ENCODE measurements at places on chromosomes 5 and 9.

GRCh38 chr9:35318741-35319140, 156.9 kb downstream of the UNC13B start:
- DNase-seq: no peak

GRCh38 chr5:133460172-133460758, 152.1 kb downstream of the FSTL4 start:
- no peak for DNase-seq

GRCh38 chr5:59616413-59616812, 277.1 kb downstream of the PDE4D start:
- DNase-seq: no peak

DNA sequence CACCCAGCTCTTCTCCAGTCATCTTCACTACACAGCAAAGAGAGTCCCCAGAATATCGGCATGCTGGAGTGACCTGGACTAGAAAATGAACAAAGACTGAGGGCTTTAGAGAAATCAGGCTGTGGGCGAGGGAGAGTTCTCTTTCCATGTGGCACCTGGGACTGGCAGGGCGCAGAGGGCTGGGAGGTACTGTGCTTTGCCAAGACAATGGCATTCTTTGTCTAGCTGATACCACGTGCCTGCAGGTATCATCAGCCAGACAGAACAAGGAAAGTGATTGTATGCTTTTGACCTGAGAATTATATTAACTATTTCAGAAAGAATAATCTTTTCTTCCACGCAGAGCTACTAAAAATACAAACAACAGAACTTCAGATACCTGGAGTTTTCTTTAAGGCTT, 30.5 kb downstream of the DDX31 start:
- no peak for DNase-seq

GRCh38 chr5:40428126-40428525, 251.6 kb upstream of the PTGER4 start:
- DNase-seq: no peak

DNA sequence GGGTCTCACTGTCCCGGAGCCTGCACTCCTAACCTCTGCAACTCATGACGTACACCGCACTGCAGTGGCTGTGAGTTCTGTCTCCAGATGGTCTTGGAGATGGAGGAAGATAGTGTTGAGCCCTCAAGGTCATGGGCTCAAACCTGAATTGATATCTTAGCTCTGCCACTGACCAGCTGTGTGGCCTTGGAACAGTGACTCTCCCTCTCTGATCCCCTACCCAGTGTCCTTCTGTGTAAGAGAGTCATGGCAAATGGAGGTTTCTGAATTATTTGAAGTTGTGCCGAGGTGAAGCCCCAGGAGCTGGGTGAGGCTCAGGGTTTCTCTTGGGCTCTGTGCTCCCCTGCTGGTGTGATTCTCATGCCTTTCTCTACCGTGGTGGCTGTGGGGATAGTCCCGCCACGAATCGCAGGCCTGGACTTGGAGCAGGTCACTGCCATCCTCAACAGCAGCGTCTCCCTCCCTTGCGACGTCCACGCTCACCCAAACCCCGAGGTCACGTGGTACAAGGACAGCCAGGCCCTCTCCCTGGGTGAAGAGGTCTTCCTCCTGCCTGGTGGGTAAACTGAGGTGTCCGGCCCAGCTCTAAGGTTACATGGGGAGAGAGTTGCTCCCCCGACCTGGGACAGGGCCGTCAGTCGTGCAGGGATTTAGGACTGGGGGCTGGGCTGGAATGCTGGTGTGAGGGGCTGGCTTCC, 60.6 kb upstream of the ASS1 start:
- no peak for DNase-seq

DNA sequence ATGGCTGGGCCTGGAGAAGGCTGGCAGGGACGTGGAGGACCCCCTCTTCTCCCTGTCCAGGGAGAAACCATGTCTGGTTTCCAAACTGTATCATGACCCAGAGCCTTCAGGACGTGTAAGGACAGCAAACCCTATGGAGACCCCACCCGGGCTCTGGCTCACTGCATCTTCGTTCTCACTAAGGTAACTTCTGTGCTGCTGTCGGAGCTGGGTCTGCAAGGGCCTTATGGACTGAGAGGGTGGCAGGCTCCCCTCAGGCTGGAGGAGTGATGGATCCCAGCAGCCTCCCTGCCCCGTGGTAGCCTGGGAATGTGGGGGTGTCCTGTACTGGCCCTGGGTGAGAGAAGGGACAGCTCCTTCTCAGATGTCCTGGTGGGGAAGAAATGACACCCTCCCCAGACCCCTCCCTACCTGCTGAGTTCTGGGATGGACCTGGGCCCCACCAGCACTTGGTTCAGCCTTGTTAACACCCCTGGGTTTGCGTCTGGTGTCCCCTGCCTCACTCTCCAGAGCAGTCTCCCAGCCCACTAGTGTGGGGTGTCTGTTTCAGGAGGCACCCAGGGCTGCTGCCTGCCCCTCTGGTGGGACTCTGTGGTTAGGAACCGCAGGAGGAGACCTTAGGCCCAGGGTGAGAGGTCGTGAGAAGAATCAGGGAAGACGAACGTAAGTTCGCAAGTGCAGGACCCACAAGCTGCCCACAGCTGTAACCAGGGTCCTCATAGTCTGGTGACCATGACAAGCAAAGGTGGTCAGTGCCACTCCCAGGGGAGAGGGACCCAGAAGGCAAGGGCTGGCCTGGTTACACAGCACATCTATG, 6.6 kb downstream of the SPATA31E1 start:
- DNase-seq: no peak

- no peak for DNase-seq
Measured at GRCh38 chr9:83962165-83962564, 17.9 kb downstream of the HNRNPK start.

GRCh38 chr9:33439731-33440130, 7.7 kb downstream of the AQP3 start:
- no peak for DNase-seq

DNA sequence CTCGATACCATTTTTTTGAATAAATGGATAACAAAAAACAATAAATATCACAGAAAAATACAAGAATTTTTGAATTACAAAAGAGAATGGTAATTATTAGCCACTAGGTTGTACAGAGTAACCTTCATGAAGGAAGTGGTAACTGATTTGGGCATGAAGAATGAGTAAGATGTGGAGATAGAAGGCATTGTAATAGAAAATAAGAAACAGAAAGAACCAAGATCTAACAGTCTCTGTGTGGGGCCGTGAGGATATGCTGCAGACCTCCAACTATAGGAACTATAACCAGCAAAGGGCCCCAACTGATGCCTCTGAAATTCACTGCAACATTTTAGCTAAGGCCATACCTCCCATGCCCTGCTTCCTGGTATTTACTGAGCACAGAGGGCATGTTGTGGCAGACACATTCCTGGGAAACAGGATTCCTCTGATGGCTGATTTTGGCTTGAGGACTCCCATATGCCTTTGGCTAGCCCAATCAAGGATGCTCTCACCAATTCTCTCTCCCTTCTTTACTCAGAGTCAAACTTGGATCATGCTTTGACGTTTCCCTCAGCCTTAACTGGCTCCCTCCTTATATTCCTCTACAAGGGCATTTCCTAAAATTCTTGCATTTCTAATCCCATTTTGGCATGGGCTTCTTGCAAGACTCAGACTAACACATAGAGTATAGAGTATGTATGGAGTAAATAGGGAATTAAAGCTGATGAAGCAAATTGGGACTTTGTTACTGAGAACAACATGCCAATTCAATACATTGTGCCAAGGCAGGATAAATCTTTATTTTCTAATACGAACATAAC, 208.9 kb downstream of the PDE4D start:
- DNase-seq: no peak

DNA sequence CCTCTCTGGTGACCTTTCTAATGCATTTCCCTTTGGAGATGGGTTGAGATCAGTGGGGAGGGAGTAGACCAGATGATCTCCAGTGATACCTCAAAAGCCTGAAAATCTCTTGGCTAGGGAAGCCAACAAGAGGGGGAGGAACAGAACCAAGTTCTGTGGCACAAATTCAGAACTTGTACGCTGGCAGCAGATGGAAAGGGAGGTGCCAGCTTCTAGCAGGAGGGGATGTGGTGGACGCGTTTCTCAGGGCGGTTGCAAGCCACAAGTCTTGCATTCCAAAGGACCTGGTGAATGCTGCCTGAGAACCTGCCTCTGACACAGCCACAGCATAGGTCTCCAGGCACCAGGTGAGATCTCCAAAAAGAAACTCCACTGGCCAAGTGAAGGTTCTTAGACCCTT, 13.4 kb downstream of the SLIT3 start:
- no peak for DNase-seq

DNA sequence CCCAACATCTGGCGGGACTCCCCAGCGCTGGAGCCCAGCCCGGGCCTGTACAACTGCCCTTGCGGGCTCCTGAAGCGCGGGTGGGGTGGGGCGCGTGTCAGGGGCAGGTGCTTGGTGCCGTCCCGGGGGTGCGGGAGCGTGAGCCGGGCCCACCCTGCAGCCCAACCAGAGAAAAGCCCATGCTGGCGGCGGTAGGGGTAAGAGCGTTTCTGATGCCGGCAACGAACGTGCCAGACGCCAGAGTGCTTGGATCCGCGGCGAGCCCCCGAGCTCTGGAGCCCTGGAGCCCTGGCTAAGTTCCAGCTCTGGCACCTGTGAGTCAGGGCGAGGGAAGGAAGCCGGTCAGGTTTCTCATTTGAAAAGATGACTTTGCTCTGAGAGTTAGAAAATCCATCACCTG, 58.0 kb downstream of the ZNF510 start:
- no peak for DNase-seq

DNA sequence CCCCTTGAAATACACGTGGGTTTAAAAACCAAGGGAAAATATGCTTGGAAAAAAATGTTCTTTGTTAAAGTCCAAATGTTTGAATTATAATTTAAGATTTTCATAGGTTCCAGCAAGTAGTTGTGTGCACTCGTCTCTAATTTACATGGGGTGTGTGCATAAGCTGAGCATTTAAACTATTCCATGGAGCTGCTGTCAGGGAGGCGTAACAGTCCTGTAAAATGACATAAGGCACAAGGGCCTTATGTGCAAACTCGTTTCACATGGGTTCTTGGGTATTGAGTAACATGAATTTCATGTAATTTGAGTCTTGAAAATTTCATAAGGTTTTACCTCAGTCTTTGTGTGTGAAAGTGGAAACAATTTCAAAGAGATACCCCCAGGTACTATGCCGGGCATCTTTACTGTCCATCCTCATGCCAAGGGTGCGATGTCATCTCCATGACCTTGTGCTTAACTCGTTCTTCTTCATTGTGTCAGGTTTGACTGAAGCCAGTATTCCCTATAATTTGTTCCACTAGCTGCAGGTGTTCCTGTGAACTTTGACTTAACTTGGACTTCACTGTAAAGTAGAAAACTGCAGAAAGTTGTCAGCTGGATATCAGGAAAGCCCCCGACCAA, 359.3 kb downstream of the SH3GL2 start:
- no peak for DNase-seq

DNA sequence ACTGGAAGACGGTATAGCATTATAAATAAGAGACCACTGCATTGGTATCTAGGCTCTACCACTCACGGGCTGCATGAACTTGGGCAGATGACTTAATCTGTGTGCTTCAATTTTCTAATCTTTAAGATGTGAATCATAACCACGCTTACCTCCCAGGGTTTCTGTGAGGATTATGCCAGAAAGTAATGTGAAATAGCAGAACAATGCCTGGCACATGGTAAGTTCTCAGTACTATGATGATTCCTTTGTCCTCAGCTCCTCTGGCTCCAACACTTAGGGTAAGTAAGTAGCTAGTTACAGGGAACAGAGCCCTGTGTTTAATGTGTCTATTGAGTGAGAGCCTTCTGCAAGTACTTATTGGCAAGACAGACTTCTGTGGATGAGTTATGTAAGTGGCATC, 31.1 kb downstream of the POU4F3 start:
- DNase-seq: no peak

DNA sequence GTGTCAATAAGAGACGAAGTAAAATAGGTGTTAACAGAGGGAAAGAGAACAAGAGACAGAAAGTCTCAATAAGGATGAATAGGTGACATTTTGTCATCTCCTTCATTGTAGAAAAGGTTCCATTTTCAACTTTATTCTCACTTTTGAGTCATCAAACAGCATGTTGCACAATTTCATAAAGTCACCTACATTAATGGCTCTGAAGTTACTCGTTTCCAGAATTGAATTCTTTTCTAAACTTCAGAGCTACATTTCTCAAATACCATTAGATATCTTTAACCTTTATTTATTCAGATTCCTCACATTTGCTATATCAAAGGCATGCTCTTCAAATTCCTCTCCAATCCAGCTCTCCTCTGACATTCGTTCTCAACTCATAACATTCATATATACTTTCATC, 13.1 kb downstream of the ADAMTS6 start:
- DNase-seq: no peak

DNA sequence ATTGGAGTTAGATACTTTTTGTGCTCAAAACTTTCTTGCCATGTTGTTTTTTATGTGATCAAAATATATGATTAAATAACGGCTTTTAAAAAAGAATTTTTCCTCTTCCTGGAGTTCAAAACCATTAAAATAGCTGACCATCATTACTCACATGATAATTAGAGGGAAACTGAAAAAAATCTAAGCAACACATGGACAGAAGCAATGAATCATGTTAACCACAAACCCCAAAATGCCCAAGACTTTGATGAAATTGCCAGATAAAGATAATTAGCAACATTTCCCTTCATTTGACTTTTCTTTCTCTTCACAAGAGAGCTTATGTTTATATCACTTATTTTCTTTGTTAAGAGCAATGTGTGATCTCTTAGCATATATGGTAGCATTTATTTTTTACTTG, 1294.2 kb downstream of the EFNA5 start:
- DNase-seq: no peak

DNA sequence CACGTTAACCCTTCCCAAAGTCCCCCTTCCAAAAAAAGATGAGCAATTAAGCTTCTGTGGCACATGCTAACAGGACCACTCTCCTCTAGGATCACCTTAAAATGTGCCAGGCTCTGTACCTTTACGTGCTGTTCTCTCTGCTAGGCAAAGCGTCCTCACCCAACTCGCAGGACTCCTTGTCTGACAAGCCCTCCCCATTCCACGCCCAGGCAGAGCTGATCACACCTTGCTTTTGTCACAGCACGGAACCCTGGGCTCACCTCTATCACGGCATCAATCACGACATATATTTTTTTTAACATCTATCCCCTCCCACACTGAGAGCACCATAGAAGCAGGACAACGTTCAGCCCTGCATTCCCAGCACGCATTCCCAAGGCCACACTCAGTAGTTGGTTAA, 47.1 kb downstream of the CDK5RAP2 start:
- DNase-seq: no peak

Measured in activated T-helper 1 cell treated with Interleukin-2 at 50 U/mL for 16 hours (primary cell).